Daoy (cell line): ENCODE measurements at places on chromosomes 3 and 15.

DNA sequence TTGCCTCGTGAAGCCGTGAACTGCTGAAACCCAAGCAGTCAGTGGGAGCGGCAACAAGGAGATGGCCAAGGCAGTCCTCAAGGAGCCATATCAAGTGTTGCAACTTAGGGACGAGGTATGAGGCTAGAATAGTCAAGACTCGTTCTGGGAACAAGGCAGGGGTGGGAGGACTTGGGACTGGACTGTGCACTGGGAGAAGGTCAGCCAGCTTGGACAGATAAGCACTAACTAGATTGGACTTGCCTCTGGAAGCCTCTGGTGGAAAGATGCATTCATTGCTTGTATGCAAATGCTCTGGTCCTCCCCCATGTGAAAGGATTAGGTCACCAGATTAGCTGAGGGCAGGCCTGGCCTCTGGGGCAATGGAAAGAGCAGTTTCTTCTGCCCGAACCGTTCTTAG is 123.3 kb upstream of the CTNNB1 start:
- DNase-seq, result no peak

- DNase-seq, result no peak
Measured at GRCh38 chr3:21979706-21980105, 228.7 kb upstream of the ZNF385D start.

- peak; percentile 15 for DNase-seq
Measured at GRCh38 chr15:32994810-32995424, 199.6 kb downstream of the FMN1 start.

DNA sequence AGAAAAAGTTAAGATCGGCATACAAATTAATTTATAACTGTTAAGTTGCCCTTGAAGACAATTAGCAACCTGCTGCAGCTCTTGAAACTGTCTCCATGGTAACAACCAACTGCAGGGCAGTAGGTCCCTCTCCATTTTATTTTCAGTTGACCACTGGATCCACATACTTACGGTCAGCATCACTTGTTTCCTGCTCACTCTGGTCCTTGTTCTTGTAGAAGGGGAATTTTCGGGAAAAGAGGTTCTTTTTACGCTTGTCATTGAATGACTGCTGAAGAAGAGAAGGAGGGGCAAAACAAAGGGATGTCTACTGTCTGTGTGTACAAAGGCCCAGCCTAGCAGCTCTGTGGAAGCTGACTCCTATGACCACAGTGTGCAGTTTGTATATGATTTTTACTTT is 46.8 kb upstream of the MELTF start:
- DNase-seq, result no peak

- DNase-seq, result peak; percentile 22
Measured at GRCh38 chr15:65550681-65551098, 20.4 kb downstream of the HACD3 start.

GRCh38 chr15:48645558-48646330 is at the start of gene FBN1:
FBN1 (minus strand) TSS chr15:48645709; CDS start chr15:48644769, 940 bp downstream.
- peak; percentile 88 for DNase-seq

GRCh38 chr3:73433687-73434086 is 191.1 kb downstream of the PDZRN3 start:
- DNase-seq, result no peak

GRCh38 chr15:101348643-101349042 is 53.6 kb upstream of the SNRPA1 start:
- DNase-seq, result no peak

- no peak for DNase-seq
Measured at GRCh38 chr3:59429198-59429597, 379.4 kb upstream of the CFAP20DC start.

GRCh38 chr3:64086479-64087252 is 63.4 kb upstream of the PSMD6 start:
- no peak for DNase-seq

DNA sequence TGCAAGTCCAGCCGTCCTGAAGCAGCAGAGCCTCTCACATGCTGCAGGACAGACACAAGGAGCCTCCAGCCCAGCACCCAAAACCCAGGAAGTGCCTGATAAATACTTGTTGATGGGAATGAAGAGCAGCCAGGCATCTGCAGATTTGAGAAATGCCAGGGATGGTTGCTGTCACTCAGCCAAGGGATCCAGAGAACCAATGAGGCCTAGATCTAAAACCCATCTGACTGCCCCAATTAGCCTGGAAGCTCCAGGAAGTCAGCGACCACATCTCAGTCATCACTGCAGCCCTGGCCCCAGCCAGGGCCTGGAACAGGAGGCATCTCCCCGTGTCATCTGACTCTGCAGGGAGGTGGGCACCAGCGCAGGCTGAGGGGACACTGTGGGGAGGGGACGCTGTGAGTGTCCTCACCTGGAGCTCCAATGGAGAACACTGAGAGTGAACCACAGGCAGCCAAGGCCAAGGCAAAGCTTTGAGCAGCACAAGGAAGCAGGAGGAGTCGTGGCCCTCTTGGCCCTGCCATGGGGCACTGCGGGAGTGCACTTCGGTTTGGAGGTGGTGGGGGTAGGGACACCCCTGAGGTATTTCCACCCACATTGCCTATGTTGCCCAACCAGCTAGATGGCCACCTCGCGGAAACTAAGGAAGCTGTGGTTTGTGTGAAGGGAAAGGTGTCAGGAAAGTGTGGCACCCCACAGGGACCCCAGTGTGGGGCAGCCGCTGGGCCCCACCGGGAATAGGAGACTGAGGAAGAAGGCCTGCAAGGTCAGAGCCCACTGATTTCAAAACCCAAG is 229.5 kb downstream of the VPS13C start:
- no peak for DNase-seq

DNA sequence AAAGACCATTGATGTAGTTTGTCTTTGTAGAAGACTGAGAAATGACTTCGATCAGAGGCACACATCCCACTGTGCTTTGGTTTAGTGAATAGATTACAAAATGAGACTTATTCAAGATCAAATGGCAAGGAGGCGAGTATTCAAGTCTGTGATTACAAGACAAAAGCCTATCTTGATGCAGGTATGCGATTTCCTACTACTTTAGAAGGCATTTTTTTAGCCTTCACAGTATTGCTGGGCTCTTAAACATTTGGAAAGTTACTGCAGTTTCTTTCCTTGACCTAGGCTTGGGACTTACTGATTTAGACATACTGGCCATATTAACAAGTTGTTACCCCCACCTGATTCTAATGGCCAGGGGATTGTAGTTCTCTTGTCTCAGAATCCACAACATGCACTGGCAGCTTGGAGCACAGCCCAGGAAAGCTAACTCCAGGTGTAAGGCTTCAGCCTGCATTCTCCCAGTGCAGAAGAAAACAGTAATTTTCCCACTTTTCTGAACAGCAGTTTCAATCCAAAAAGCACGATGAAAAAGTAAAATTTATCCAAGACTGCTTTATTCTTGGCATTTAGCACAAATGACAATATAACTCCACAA is 311.6 kb downstream of the EPHA6 start:
- DNase-seq, result no peak

- no peak for DNase-seq
Measured at GRCh38 chr15:72994534-72995177, 57.6 kb upstream of the NEO1 start.

GRCh38 chr3:160098926-160099626 is 110.4 kb downstream of the IL12A start:
- no peak for DNase-seq

DNA sequence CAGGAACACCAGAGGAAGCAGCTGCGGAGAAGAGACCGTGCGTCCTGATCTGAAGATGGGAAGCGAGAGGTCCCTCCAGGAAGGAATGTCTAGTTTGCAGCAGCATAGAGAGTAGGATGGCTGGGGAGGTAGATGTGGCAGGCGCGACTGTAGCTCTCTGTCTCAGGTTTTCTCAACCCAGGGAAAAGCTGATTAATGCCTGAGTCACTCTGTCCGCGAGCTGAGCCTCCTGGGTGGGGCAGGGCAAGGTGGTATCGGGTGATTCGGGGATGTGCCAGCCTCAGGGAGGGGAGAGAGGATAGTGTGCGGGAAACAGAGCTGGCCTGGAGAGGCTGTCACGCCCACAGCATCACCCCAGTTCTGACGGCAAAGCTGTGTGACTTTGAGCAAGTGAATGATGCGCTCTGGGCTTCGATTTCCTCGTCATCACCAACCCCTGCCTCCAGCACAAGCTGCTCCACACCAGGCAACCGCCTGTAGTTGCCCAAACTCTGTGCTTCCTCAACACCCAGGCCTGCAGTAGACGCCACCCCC is 28.4 kb downstream of the CPN2 start:
- peak; percentile 92 for DNase-seq

DNA sequence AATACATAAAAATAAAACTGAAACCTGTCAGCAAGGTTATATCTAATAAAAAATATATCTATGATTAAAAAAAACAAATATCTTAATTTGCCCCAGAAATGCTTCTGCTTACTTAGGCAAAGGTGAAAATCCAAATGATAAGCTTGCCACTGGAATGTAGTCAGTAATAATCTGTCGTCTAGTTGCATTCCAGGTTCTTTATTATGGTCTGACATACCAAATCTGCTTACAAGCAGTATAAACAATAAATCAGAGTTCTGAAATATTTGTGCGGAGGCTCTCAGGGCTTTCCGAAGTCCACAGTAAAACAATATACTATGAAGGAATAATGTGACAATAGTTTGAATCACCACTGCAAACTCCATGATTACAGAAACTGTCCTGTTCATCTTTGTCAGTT is 1133.5 kb downstream of the ROBO1 start:
- DNase-seq, result no peak

DNA sequence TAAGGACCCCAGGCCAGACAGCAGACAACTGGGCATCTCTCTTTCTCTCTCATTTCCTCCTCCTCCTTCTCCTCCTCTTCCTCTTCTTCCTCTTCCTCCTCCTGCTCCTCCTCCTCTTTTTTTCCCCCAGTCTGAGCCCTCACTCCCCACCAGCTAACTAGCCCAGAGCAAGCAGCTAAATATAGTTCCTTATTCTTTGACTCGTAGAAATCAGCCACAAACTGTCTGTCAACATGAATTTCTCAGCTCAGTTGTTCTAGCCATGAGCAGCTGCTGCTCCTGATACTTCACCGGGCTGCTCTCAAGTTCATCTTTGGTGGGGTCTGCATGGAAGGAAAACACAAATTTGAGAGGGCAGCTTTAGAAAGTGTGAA is 19.2 kb upstream of the LOXL1 start:
- no peak for DNase-seq

DNA sequence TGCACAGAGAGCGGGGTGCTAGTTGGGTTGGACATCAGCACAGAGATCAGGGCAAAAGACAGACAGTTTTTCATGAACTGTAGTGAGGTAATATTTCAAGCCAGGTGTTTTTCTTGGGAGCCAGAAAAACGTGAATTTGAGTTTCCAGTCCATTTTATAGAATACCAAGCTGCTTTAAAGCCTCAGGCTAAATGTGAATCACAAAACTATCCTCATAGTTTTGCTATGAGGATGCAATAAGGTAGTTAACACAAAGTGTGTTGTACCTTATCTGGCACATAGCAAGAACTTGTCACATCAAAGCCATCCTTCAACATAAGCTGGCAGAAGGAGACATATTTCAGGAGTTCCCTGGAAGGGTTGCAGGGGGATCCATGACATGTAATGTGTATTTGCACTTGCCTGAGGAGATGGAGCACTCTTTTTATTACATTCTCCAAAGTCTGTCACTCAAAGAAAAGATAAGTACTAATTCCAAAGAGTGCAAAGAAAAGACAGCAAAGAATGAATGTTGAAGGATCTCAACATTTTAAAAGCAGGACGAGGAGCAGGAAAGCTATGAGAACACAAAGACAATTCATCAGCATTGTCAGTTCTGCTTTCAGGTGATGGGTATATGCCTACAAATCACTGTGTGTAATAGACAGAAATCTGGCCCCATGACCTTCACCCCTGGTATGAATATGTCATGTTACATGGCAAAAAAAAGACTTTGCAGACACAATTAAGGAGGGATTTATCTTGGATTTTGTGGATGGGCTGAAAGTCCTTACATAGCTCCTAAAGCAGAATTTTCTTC is 1046.4 kb downstream of the NTRK3 start:
- no peak for DNase-seq

DNA sequence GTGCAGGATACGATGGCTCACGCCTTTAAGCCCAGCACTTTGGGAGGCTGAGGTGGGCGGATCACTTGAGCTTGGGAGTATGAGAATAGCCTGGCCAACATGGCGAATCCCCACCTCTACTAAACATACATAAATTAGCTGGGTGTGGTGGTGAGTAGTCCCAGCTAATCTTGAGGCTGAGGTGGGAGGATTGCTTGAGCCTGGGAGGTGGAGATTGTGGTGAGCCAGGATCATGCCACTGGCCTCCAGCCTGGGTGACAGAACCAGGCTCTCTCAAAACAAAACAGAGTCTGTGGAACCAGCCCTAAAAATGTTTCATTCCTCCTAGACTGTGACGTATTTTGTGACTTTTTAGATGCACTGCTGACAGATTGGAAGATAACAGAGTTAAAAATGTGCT is 34.3 kb upstream of the RAD51 start:
- DNase-seq, result no peak

DNA sequence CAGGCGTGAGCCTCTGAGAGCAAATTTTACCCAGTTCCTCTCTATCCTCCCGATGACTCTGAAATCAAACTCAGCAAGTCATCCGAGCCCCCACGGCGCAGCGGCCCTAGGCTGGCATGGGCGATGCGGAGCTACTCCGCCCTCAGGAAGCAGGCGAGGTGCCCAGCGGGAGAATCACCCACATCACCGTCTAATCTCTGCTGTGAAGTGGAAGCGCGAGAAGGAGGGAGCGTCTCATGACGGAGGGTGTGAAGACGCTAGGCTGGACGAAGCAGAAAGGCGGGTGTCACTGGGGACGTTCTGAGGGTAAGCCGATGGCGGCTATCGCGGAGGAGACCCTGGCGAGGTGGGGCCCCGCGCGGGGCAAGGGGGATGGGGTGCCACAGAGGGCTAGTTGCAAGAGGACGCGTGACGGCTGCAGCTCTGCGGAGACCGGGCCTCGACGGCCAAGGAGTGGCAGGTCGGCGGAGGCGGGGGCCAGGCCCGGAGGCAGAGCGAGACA is 9.1 kb upstream of the GNAI2 start:
- peak; percentile 67 for DNase-seq

DNA sequence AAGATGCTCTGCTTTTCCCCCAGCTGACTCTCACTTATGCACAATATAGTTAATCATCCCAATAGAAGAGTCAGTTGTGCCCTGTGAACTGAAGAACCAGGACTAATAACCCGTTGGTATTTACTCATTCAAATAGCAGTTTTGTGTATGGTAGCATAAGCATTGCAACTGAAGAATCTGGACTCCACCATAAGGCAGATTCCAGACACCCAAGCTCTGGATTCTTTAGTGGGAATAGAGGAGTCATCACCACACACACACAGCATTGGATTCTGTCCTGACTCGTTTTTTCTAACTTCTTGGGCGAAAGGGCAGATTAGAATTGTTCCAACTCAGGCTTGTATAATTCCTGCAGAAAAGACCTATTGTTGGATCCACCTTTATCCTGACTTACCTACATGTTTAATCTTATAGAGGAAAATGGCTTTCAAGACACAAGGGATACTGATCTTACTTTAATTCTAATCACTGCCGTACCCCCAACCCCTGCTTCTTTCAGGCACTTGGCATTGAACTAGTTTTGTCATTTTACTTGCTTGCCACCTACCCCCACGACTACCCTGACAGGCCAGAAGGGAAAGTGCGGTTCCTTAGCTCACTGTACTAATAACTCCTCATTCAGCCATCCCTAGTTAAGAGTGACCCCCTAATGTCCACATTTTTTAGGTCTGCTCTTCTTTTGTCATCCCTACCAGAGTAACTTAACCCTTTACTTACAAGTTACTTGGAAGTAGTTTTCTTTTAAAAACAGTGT is 42.3 kb downstream of the NKIRAS1 start:
- DNase-seq, result no peak
